ENCODE measurements at places on chromosomes 2 and 18.

- no peak for DNase-seq
Measured at GRCh38 chr2:110873056-110873502, 140.7 kb downstream of the ACOXL start.

DNA sequence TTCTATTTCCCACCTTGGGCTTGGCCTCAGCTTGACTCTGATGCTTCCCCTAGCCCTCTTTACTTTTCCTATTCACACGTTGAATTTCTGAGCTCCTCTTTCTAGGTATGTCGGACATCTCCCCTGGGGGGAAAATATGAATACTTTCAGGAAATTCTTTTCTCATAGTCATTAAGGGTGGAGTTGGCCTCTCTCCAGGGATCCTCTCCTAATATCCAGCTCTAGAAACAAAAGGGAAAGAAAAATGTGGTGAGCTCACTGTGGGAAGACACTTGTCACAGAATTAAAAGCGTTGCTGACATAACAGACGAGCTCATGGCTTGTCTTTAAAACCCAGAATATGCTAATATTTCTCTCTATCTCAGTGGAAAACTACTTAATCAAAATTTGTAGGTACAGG lies 132.7 kb upstream of the MEX3C start:
- DNase-seq = no peak

- DNase-seq = no peak
Measured at GRCh38 chr18:9822587-9823185, 63.1 kb upstream of the TXNDC2 start.

- DNase-seq = no peak
Measured at GRCh38 chr2:179595284-179595683, 266.1 kb downstream of the ZNF385B start.

GRCh38 chr2:30282081-30282480 lies 50.7 kb downstream of the LBH start:
- DNase-seq = no peak

GRCh38 chr2:235614900-235615712 lies 121.3 kb downstream of the AGAP1 start:
- DNase-seq = no peak

- DNase-seq = no peak
Measured at GRCh38 chr2:181131584-181131983, 151.2 kb downstream of the UBE2E3 start.

DNA sequence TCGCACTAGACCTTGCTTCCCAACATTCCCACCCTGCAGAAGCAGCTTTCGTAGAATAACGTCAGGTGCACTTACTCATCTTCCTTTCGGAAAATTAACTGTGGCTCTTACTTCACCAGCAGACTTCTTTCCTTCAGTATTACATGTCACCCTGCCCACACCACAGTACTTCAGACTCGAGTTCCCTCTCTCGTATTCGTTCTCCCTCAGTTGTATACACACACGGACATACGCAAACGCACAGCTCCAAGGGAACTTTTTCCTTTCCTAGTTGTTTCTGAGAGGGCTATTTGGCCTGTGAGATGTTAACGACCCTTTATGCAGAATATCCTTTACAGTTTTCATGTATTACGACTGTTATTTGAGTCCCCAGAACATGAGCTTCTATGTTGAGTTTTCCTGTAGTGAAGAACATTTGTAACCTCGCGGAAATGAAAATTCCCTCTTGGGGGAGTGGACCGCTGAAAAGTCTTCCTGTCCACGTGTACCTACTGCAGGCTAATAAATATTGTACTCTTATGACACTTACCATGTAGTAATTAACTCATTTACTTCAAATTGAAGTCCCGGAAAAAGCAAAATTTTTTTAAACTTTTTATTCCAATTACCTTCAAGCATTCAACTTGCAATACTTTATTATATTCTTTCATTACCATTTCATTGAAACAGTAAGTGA lies 908 bp downstream of the ERLEC1 start:
- DNase-seq = no peak

DNA sequence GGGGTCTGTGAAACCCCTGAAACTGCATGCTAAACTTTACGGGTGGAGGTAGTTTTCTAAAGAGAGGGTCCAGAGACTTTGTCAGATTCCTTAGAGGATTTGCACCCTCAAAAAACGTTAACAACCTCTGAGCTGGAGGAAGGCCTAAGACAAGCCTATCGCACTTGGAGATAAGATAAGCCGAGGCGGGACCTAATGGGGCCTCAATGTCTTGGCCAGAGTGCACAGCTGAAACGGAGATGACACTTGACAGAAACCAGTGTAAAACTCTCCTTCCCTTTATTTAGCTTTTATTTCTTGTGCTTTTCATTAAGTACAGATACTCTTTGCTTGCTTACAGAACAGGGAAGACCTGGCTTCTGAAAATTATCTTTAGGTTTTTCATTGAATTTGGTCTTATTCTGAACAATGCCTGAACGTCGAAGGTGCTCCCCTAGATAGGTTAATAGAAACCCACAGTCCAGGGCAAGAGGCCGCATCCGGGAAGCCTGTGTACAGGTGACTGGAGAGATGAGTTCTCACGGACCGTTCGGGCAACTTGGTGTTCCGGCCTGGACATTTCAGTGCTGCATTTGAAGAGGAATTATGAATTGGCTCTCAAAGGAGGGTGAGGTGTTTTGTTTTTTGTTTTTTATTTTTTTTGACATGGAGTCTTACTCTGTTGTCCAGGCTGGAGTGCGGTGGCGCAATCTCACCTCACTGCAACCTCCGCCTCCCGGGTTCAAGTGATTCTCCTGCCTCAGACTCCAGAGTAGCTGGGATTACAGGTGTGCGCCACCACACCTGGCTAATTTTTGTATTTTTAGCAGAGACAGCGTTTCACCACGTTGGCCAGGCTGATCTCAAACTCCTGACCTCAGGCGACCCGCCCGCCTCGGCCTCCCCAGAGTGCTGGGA lies 49.7 kb downstream of the SH3BP4 start:
- no peak for DNase-seq

DNA sequence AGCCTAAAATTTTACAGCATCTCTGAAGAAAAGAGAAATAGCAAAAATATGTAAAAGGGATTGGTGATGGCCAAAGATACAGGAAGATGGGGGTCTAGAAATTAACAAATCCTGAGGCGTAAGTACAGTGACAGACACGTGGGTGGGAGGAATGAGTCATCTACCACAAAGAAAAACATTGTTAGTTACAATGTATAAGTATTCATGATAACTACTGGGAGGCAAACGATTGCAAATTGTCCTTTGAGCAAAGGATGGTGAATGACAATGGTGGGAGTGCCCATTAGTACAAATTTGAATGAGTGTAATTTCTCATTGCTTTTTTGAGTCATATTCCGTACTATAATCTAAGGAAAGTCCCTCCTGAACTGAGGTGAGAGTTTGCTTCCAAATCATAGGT lies 809.0 kb upstream of the FAM98A start:
- no peak for DNase-seq

DNA sequence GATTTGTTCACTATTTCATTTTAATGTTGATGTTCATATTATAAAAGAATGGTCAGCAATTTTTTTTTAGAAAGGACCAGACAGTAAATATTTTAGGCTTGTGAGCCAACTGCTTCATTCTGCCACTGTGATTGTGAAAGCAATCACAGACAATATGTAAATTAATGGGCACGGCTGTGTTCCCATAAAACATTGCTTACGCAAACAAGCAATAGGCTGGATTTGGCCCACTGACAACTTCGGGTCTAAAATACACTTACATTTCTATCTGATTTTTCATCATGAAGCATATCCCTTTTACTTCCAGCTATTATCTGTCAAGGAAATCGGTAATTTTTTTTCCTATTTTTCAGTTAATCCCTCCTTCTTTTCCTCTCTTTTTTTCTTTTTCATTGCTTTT lies 182.2 kb upstream of the CDH2 start:
- DNase-seq = no peak

- DNase-seq = no peak
Measured at GRCh38 chr18:67650686-67651385, 134.3 kb upstream of the DSEL start.

- DNase-seq = no peak
Measured at GRCh38 chr2:97712693-97713295, 582 bp upstream of the ZAP70 start.

DNA sequence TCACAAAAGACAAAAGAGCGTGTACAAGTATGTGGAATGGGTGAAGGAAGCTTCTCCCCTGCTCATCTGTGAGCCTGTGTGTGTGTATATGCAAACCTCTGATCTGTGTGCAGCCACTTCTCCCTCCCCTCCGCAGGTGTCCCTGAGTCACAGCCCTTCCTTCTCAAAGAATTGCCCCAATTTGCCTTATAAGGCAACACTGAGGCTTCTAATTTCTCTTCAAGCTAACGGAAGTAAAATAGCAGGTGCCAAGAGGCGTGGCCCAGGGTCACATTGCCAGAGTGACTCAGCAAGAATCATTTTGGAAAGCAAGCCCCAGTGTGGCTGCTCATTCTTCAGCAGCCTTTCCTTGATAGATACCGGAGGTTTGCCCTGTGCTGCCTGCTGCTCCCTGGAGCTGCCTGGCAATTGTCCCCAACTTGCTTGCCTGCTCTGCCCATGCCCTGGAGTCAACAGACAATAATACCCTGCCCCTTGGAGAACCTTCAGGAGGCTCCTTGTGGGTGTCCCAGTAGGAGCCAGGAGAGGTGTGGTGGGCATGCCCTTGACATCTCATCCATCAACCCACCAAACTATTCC lies 37.3 kb upstream of the BMP10 start:
- peak; percentile 70 for DNase-seq

- no peak for DNase-seq
Measured at GRCh38 chr2:173090276-173090877, 14.7 kb downstream of the MAP3K20 start.

DNA sequence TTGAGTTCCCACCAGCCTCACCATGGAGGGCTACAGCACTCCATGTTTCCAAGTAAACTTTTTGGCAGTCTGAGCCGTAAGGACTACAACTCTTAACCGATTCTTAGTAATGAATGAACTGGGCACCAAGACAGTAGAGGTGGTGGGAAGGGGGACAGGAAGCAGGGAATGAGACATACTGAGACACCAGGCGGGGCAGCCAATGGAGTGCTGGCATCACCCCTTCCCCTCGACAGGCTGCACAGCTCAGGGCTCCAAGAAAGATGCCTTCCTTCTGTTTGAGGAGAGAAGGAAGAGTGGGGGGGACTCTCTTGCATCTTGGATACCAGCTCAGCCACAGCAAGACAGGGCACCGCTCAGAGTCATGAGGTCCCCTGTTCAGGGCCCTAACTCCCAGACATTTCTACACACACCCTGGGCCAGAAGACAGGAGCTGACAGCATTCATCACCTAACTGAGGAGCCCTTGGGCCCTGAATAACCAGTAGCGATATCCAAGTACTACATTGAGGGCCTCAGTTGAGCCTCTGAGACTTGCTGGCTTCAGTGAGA lies 45.2 kb downstream of the USP34 start:
- no peak for DNase-seq

DNA sequence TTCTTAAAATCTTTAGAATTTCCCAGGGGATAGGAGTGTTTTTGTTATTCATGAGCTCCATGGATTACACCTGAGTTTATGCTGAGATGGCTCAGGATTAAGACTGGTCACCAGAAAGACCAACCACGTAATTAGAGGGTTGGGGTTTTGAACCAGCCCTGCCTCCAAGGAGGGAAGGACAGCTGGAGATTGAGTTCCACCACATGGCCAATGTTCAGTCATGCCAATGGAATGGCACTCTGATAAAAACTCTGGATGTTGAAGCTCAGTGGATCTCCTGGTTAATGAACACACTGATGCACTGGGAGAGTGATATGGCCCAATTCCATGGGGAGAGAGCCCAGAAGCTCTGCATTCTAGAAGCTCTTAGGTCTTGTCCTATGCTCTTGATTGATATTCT lies 38.7 kb upstream of the PTPN4 start:
- DNase-seq = no peak

- no peak for DNase-seq
Measured at GRCh38 chr2:230541934-230542380, 126.0 kb downstream of the SP100 start.

GRCh38 chr2:210445116-210445707 lies 31.3 kb downstream of the LANCL1 start:
- no peak for DNase-seq

DNA sequence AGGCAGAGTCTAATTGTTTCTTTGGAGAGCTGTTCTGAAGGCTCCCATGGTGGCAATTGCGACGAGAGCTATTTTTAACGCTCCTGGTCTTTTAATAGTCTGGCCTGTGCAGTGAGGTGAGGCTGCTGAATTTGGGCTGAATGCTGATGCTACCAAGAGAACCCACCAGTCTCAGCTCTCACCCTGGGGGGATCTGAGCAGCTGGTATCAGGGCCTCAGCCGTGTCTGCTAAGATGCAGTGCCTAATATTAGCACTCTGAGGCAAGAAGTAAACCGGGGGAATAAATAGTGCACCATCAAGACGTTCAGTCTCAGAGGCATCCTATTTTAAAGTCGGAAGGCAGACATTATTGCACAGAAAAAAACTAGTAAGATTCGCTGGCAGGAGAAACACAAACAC lies 214.8 kb upstream of the PID1 start:
- no peak for DNase-seq

DNA sequence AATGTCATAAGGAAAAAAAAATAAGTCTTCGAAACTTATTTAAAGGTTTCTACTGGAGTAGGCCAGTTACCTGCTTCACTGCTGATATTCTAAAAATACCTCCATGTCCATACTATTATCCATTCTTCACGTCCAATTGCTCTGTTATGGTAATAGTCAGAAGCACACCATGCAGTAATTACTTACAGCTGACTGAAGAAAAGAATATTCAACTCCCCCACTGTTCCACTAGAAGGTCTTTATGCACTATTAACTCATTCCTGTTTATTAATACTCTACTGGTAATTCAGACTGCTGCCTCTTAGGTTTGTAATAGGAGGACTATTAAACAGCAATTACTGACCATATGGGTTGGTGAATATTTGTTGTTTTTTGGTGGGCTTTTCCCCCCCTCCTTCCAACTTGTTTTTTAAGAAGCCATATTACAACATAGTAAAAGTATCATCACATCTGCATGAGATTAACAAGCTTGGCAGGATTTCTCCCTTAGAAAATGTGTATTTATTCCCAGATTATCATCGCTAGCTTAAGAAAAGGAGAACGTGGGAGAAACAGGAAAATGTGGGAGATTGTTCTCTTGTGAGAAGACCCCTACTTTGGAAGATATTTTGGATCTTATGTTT lies 806.4 kb upstream of the FANCL start:
- no peak for DNase-seq

GRCh38 chr2:72185206-72185605 lies 37.5 kb upstream of the CYP26B1 start:
- no peak for DNase-seq

DNA sequence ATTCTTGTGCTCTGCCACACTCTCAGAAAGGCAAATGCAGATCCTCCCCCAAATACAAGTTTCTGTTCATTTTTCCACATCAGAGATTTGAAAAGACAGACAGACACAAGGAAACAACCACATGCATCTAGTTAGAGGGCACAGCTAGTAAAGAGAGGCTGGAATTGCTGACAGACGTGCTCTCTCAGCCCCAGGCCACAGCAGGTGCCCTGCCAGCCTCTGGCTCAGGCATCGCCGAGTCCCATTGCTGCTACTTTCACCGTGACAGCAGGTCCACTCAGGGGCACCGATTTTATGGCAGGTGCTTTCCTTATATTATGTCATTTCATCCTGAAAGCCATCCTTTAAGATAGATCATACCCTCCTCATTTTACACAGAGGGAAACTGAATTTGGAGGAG lies 507.5 kb downstream of the EIPR1 start:
- DNase-seq = no peak

GRCh38 chr2:16635791-16636699 lies 29.6 kb downstream of the CYRIA start:
- no peak for DNase-seq

GRCh38 chr18:805755-806110 lies 6.3 kb downstream of the YES1 start:
- DNase-seq = no peak

- DNase-seq = no peak
Measured at GRCh38 chr2:173705656-173706055, 259.5 kb downstream of the SP3 start.
